Esophagus muscularis mucosa (tissue), 4 donors: ENCODE measurements at places on chromosomes 16 and 17.

DNA sequence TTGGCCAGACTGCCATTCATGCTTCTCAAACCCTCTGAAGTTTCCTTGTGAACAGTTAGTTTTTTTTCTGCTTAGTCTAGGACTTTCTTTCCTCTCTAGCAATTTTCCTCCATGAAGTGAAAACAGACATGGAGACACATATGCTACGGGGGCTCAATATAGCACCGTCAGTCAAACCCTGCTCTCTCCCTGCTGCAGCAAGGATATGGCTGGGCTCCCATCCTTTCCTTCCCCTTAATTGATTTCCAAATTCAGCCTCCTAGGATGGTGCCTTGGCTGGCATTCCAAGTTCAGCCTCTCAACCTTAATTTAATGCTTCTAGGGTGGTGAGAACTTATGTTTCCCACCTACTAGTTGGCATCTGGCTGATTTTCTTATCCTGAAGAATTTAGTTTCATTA lies 436.7 kb downstream of the NPIPA7 start:
- no peak for DNase-seq

- no peak for DNase-seq
Measured at GRCh38 chr17:2013994-2014317, 11.2 kb downstream of the RTN4RL1 start.

- DNase-seq = no peak
Measured at GRCh38 chr17:6435968-6436367, 1.0 kb upstream of the AIPL1 start.

DNA sequence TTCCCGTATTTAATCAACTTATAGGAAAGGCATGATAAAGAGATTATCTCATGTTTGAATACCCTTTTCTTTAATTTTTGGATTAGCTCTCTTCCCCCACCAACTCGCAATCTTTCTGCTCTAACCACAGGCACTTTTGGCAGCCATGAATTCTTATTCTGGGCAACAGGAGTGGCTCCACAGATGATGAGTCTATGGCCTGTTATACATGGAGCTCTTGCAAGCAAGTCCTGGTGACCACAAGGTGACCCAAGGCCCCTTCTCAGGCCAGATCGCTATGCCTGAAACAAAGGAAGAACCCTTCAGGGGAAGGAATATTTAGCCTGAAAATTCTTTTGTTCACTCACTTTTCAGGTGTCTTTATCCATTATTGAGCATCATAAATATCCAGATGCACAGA lies 10.8 kb upstream of the ZNF267 start:
- DNase-seq = no peak

DNA sequence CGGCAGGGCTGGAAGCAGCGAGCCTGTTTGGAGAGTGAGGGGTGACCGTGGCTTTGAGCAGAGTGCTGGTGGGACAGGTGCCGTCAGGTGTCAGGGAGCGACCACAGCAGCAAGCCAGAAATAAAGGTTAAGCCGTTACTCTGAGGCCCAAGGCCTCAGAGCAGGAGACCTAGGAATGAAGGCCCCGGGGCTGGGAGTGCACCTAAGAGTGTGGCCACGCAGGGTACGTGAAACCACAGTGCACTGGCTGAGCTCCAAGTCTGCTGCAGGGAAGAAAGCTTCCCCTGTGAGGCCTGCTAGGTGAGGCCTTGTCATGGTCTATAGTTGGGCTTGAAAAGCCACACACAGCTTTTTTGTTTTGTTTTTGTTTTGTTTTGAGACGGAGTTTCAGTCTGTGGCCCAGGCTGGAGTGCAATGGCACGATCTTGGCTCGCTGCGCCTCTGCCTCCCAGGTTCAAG lies 8.7 kb downstream of the CLUAP1 start:
- DNase-seq = no peak

GRCh38 chr17:78174346-78174869 lies 6.0 kb downstream of the SYNGR2 start:
- DNase-seq = peak; percentile 95

DNA sequence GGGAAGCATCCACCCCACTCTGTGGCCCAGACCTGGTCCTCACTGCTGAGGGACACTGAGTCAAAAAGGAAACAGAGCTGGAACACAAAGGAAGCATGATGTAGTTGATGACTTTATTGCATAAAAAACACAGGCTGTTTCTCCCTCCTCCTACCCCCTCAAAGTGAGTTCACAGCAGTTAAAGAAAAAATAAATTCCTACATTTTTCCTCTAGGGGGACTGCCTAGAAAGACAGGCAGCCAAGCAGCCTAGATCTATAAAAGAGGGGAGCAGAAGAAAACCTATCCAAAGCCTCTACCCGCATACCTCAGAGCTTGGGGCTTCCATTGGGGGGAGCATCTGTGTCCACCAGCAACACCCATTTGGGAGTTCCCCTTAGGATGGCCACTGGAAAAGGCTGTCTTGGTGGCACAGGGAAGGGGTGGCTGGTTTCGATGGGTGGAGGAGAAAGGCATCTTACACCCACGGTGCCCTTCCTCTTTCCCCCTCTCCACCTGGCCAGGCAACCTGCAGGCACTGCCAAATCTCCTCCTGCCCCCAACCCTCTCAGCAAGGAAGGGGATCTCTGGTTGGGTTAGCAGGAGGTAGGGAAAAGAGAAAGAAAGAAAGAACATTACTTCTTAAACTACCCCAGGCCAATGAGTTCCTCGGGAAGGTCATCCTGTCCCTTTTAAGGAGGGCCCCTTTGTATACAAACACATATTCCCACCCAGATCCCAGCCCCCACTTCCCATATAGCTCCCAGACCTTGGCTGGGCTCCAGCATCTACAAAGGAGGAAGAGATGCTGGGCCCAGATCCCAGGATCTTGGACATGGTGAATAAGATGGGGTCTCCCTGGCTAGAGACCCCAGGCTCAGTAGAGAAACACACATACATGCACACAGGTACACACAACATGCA lies 4.0 kb upstream of the SCRN2 start:
- no peak for DNase-seq

- DNase-seq = no peak
Measured at GRCh38 chr16:29198731-29199521, 207.6 kb downstream of the NPIPB11 start.

GRCh38 chr17:60557805-60558204 lies 31.8 kb upstream of the APPBP2 start:
- no peak for DNase-seq

GRCh38 chr16:70805787-70806186 lies 4.8 kb upstream of the VAC14 start:
- no peak for DNase-seq

GRCh38 chr17:73347351-73347750 lies 35.5 kb upstream of the CDC42EP4 start:
- no peak for DNase-seq

GRCh38 chr17:8300627-8301242 lies 5.5 kb upstream of the SLC25A35 start:
- DNase-seq = no peak

- no peak for DNase-seq
Measured at GRCh38 chr17:44733753-44734152, 25.0 kb upstream of the ADAM11 start.

- DNase-seq = peak; percentile 74
Measured at GRCh38 chr16:35598696-35599332, 2139.4 kb downstream of the TP53TG3F start.

- DNase-seq = no peak
Measured at GRCh38 chr17:77874303-77875050, 84.0 kb upstream of the TNRC6C start.

GRCh38 chr17:54339731-54340130 lies 517.0 kb downstream of the KIF2B start:
- no peak for DNase-seq

DNA sequence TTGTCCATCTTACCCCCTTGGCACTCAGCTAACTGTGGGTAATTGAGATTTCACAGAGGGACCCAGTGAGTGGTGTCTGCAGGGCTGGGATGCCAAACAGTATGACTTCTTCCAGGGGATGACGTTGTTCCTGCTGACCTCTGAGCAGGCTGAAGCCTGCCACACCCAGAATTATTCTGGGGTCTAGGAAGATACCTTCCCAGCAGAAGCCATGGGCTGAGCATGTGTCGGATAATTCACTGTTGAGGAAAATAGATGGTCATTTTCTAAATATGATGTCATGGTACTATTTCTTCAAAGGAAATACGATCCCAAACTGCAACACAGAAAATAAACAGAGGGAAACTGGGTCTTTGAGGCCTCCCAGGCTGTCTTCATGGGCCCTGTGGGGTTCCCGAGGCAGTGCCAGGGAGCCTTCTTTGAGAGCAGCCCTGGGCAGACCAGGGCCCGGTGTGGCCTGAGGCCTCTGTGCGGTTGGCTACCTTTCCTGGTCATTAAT lies 17.4 kb downstream of the WNT9B start:
- no peak for DNase-seq

DNA sequence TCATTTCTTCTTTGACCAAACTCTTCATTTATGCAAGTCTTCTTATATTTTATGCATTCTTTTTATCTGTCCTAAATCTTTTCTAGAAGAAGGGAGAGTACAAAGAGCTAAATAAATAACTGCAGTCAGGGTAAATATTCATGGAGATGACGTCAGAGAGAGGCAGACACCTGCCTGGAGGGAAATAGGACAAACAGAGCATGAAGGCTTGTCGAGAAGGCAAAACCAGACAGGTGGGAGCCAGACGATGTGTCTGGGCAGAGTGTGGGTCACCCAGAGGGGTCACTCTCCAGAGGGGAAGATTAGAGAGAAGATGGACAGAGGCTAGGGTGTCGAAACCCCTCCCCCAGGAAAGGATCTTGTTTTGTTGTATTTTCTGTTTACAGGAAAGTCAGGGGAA lies 78.3 kb upstream of the RPL38 start:
- no peak for DNase-seq

GRCh38 chr16:4133897-4134372 lies 17.7 kb upstream of the ADCY9 start:
- DNase-seq = no peak
